ENCODE measurements at places on chromosomes 1 and 21.

- no peak for DNase-seq
These were observed 38.1 kb downstream of the SLC44A3 start for GRCh38 chr1:94858276-94858675.

DNA sequence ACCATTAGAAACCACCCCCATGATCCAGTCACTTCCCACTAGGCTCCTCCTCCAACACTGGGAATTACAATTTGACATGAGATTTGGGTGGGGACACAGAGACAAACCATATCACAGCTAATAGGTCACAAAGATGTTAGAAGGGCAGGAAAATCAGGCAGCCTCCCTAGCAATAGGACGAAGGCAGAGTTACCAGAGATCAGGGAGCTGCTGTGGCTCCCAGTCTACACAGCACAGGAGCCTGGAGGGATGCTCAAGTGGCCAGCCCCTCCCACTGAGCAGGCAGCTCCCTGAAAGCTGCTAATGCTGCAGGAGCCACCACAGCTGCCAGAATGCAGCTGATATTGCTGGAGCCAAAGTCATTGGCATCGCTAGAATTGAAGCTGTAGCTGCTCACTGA, 51.0 kb downstream of the CR1L start:
- no peak for DNase-seq

- DNase-seq = no peak
These were observed 982 bp upstream of the IL24 start for GRCh38 chr1:206896261-206896660.

DNA sequence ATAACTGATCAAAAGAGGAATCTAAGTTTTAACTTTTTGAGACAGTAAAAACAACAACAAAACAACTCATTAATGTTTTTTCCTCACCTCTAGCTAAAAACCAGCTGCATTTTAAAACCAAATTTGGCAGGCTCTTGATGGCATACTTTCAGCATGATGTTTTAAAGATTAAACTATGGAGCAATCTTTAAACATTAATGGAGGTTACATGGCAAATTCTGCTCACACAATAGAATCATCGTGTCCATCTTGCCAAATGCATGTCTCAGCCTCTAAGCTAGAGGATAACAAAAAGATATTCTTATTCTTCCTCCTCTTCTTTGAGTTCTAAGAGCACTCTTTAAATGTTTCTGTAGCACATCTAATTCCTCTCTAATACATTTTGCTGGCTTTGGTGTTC, 579.8 kb upstream of the PKN2 start:
- no peak for DNase-seq

GRCh38 chr1:62038594-62039284, 155.9 kb upstream of the L1TD1 start:
- no peak for DNase-seq

DNA sequence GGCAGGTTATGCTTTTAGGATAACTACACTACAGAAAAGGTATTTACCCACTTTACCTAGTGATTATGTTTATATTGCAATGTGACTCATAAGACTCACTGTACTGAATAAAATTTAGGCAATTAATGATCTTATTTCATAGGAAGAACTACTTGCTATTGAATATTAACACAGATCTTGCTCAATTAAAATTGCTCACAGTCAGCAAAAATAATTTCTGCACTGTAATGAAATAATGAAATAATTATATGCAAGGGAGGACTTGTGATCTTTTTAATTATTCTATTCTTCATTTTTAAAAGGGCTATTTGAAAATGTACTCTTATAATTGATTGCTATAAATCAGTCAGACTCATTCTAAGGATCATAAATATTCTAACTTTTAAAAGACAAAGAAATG, 48.0 kb upstream of the FOXD3 start:
- DNase-seq = no peak

DNA sequence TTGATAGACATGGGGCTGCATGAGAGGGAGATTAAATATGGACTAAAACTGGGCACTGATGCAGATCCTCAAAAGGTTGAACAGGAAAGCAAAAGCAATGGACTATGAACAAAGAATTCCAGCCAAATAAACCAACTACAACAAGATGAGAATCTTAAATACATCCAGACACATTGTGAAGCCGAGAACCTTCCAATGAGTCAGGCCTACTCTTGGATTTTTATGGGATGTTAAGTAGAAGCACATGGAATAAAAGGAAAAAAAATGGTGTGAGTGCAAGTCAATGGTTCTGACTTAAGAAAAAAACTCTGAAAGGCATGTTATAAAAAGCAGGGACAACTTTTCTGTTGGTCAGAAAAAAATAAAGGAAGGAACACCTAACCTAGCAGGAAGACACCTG, 227.2 kb downstream of the DPYD start:
- no peak for DNase-seq

DNA sequence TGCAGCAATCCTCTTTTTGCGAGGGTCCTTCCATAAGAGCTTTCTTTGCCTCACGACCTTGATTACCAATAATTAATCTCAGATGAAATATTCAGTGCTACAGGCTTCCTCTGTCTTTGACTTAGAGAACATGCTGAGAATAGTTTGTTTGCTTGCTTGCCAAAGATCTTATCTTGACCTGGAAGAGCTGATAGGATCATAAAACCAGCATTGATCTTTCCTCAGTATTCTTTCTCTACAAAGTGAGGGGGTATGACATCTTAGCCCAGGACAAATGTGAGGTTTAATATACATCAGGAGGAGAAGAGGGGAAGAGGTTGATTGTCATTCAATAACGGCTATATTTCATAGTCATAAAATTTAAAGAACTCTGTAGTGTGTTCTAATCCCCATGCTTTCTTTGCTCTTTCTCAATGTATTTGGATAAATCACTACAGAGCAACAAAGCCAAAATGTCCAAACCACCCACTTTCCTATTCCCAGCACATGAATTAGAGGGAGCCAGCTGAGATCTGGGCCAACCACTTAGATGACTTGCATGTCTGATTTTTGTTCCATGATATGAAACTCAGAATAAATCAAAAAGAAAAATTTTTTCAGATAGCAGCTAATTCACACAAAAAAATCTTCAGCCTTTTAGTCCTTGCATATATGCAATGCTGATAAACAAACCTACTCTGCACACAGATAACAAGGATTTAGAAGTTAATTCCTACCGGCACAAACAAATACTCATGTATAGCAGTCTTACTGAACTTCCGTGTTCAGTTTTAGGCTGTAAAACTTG, 50.5 kb upstream of the IPO9 start:
- no peak for DNase-seq

- no peak for DNase-seq
These were observed 102.3 kb upstream of the NEK7 start for GRCh38 chr1:198054510-198054909.

DNA sequence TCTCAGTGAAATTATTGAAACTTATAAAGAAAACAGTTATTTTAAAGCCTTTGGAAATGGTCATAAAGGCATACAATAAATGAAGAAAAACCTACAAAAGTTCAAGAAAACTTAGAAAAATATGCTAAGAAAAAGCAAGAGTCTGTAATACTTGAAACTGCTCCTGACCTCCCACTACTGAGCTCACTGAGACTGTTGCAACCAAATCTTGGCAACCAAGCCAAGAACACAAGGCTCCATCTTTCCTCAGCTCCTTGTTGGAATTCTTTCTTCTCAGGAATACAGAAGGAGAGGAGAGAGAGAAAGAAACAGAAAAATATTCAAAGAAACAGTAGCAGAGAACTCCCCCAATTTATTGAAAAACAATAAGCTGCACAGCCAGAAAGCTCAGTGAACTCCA, 160.5 kb downstream of the RASAL2 start:
- no peak for DNase-seq

GRCh38 chr1:117630423-117630998, 24.7 kb downstream of the TENT5C start:
- no peak for DNase-seq

DNA sequence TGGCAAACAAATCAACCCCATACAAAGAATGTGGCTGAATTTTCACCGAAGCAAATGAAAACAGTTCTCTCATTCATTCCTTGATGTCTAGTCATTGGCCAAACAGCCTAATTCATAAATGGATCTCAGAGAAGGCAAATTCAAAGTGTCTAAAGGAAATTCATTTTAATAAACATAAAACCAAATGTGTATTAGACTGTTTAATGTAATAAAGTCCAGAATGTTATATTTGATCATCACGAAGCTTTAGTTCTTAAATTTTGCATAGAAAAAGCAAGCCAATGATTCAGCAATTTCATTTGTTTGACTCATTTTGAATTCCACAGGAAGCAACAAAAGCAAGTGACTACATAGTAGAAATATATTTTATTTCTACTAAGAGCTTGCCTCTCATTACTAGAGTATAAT, 379.2 kb upstream of the ADAMTS5 start:
- no peak for DNase-seq

- no peak for DNase-seq
These were observed 17.6 kb downstream of the GPR137B start for GRCh38 chr1:236159704-236160539.

DNA sequence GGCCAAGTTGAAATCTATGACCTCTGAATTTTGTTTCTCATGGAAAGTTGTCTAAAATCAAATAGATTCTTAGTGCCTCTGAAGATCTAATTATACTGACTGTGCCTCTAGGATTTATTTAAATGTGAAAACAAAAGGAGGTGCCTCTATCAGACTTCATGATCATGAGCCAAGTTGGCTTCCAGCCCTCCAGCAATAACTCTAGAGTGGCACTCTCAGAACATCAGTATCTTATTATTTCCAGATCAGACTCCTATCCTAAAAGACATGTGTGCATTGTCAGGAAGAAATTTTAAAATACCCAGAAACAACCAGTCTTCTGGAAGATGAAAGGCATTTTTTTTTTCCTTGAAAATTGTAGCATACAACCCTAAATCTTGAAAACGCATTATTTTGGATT, 368.0 kb downstream of the PDE4B start:
- no peak for DNase-seq

DNA sequence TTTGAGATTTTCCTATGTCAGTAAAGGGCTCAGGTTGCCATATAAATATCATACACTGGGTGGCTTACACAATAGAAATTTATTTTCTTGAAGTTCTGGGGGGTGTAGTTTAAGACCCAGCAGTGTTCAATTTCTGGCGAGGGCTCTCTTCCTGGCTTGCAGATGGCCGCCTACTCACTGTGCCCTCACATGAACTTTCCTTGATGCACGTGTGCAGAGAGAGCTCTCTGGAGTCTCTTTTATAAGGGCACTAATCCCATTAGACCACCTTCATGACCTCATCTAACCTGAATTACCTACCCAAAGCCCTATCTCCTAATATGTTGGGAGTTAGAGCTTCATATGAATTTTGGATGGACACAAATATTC, 21.1 kb downstream of the TMEM51 start:
- DNase-seq = no peak

DNA sequence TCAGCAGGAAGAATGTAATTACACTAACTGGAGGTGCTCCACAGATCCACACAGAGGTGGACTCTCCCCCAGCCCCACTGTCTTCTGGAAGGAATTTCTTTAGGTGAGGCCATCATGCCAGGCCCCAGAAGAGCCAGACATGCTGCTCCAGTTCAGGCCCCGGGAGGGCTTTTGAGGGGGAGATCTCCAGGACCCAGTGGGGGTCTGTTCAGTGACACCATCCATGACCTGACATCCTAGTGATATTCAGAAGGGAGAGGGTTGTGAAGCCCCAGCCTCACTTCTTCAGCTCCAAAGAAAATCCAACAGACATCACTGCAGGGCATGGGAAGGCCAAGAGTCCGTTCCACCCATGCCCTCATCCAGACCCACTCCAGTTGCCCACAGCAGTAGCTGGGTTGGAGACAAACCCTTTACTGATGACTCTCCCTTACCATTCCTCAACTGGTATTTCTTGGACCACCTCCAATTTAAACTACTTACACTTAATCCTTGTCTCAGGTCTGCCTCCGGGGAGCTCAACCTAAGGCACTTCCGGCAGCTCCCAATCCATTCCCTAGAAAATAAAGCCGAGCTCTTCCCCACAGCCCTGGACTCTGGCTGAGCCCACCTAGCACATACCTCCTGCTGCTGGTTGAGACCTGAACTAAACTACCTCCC, 39.2 kb downstream of the CSMD2 start:
- no peak for DNase-seq

DNA sequence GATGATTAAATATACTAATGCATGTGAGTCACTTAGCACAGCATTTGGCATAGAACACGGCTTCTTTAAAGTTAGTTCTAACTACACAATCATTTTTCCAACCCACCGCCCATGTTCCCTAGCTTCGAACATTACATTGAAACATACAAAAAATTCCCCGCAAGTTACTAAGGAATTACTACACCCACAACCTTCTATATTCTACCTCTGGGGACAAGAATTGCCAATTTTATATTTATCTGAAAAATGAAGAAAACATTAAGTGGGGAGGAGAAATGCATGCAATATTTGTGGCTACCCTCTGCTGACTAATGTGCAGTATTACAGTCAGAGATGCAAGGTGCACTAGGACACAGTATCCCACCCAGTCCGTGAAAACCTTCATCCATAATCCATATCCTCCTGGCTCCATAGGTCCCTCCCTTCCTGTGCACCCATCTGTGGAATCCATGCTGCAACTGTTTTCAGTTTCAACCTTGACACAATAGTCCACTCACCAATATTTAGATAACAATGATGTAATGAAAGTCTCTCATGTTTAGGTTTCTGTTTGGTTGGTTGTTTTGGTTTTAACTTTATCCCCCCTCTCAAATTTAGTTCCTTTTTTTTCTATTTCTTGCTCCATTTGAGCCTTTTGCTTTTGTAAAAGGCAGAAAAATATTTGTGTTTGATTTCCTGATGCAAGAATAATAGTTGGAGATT, 31.6 kb downstream of the RGS5 start:
- no peak for DNase-seq

GRCh38 chr1:211198880-211199279, 60.3 kb upstream of the RCOR3 start:
- no peak for DNase-seq

GRCh38 chr21:45151445-45152160, 77.2 kb downstream of the ADARB1 start:
- DNase-seq = no peak

DNA sequence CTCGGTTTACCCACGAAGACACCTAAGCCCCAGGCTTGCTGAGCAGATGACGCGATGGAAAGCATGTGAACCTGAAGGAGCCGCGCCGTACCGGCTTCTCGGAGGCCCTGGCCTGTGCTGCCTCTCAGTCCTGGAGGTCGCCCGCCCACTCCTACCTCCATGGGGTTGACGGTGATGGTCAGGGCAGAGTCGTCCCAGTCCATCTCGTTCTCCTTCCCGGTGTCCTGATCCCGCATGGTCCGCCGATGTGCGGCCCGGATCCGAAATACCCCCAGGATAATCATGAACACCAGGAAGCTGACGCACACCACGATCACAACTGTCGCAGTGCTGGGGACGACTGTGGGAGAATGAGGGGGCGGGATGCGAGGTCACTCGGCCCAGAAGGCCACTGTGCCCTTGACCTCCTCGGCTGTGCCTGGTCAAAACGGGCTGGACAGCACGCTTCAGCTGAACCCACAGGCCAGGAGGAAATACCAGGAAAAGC, 79.6 kb downstream of the PIK3CD start:
- DNase-seq = no peak
